HL-60 (cell line): ENCODE measurements at places on chromosomes 7 and 10.

DNA sequence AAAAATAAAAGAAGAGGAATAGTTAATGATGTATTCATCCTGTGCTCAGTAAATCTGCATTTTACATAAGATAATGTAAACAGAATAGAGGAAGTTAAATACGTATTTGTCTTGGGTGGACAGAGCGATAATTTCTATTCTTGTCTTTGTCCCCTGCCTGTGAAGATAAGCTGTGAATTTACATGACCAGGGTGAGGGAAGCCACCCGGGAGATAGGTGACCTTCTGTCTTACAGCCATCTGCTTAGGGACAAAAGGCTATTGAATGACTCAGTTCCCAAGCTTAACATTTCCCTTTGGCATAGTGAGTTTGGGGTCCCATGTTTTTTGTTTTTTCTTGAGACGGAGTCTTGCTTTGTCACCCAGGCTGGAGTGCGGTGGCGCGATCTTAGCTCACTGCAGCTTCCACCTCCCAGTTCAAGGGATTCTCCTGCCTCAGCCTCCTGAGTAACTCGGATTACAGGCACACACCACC lies 88.7 kb upstream of the KCTD7 start:
- DNase-seq, result no peak

DNA sequence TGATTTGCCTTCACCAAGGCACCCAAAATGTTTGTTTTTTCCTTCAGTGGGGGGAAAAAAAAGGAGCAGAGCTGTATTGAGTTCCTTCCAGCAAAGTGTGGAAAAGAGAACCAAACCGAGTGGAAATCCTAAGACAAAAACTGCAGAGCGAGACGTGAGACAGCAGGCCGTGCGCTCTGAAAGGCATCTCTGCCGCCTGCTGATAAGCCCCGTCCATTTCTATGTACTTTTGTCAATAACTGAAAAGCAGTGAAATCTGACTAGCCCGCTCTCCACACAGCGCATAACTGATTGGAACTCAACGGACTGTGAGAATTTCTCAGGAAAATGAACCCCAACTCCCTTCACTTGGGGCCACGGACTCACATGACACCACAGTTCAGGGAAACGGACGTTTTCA lies 83.2 kb downstream of the COBL start:
- DNase-seq, result no peak

- no peak for DNase-seq
Observed at GRCh38 chr10:15083674-15084501, 4.7 kb downstream of the ACBD7 start.

GRCh38 chr10:75770626-75771081 lies 339.2 kb downstream of the LRMDA start:
- DNase-seq, result no peak

GRCh38 chr10:4264209-4264865 lies 479.3 kb upstream of the KLF6 start:
- no peak for DNase-seq

DNA sequence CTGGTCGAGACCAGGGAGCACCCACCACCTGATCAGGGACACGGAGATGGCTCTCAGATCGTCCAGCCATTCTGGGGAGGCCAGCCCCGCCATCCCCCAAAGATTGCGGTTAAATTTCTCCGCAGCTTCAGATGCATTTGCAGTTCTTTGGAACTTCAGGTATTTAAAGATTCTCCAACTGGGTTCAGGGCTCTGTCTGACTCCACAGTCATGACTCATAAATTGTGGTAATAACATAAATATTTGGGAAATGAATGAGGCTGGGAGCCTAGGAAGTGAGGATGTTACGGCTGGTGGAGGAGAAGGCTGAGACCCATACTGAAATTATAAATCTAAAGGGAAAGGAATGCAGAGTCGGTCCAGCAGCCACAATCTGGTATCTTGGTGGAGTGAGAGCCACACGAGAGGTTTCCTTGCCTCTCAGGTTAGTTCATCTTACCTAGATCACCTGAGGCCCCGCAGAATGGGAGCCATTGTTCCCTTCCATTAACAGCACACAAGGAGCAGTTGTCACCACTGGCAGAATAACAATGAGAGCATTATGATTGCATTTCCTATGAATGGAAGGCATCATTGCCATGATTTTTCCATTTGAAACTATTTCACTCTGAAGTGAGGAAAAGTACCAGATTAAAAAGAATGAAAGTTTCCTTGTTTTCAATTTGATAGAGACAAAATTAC lies 26.7 kb upstream of the DNAJB6 start:
- DNase-seq, result no peak

- DNase-seq, result no peak
Observed at GRCh38 chr7:108026647-108027046, 23.7 kb upstream of the LAMB1 start.

- no peak for DNase-seq
Observed at GRCh38 chr10:76139431-76139830, 708.0 kb downstream of the LRMDA start.

GRCh38 chr7:5646846-5647245 lies 134.6 kb downstream of the RNF216 start:
- no peak for DNase-seq

DNA sequence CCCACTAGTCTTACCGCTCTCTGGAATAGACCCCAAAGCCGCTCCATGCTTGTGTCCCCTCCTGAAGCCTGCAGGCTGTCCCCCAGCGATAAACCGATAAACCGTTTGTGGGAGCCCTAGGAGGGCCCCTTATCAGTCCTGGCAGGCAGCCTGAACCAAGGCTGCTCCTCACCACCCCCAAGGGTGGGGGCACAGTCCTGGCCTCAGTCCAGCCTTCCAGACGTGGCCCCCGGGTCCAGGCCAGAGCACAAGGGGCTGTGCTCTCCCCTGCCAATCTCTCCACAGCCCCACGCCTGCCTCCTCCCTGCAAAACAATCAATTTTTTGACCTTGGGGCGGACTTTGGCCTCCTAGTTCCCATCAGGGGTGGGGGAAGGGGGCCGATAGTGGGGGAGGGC lies at the start of gene TFR2:
Gene TFR2, minus strand, starts transcription at position 90 of the 397 bp plus-strand sequence. Its CDS starts 43 bp downstream, at position 47.
- no peak for DNase-seq

- DNase-seq, result no peak
Observed at GRCh38 chr7:157431173-157431950, 94.6 kb downstream of the DNAJB6 start.

DNA sequence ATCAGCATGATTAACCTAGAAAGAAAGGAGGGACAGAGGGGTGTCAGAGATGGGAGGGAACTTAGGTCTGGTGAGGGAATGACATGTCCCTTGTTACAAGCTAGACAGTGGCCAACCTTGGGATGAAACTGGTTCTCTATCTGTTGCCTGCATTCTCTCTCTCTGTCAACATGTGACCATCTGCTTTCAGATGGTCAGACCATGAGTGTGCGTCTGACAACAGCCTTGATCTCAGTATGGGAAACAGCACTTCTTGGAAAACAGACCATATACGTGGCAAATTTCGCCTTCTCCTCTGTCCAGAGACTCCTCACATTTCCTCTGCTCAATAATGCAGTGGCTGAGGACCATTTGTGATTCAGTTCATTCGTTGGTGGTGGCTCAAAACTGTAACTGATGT lies 845.9 kb downstream of the TYW1 start:
- DNase-seq, result no peak

- no peak for DNase-seq
Observed at GRCh38 chr7:39567294-39567693, 1.1 kb downstream of the YAE1 start.

- no peak for DNase-seq
Observed at GRCh38 chr10:129058664-129059155, 408.3 kb upstream of the MGMT start.

DNA sequence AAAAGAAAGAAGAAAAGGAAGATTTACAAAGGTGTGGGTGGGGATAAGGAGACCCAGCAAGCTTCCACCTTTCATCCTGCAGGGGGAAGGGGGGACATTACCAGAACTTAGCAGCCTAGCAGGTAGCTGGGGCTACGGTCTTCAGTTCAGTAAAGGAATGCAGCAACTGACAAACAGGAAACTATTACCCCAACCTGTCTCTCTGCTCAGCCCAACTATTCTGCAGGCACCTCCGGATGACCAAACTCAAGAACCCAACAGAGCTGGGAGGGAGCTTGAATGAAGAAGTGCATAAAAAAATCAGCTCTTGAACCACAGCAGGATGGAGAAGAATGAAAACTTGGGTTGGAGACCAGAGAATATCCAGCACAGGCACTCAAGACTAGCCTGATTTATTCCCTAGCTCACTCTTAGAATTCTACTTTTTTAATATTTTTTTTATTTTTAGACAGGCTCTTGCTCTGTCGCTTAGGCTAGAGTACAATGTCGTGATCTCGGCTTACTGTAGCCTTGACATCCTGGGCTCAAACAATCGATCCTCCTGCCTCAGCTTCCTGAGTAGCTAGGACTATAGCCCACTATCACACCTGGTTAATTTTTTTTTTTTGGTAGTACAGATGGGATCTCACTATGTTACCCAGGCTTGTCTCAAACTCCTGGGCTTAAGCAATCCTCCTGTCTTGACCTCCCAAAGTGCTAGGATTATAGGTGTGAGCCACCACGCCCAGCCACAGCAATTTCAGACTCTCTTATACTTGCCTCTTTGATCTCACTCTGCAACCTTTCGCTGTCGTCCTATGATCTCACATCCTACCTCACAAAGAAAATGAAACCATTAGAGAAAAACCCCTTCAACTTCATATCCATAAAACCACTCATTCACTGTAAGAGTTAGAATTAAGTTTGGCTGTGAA lies 18.5 kb upstream of the C10orf67 start:
- DNase-seq, result no peak

- DNase-seq, result no peak
Observed at GRCh38 chr10:132537684-132538001, at the start of gene INPP5A. TSS of gene INPP5A (plus strand) at chr10:132537787. CDS start at chr10:132538097, 310 bp downstream.

DNA sequence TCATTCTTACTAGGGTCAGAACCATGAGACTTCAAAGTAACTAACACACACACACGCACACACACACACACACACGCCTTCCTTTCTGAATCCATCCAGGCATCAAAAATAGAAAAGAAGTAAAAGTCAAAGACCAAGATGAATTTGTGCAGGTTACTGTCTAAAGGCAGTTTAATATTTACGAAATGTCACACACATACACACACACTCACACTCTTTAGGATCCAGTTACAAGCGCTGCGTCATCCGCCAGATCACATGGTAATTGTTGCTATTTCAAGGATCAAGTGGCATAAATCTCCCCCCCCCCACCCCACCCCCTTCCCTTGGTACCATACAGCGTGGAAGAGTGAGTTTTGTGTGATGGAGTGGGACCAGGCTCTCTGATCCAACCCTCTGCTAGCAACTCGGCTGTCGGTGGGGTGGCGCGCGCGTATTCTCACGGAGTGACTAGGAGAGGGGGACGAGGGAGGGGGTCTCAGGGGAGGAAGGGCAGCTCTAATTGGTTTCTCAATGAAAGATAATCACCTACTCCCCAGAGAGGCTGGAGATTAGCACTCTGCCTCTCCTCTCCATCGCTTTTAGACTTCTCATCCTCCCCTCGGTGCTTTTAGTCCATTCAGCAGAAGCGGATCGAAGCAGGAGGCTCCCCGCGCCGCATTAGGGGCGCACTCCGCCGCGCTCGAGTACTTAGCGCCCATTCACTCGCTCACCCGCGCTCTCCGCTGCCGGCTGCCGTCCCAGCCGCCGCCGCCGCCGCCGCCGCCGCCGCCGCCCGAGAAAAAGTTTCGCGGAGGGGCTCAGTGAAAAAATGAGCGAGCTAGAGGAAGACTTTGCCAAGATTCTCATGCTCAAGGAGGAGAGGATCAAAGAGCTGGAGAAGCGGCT lies 83.5 kb upstream of the PRKG1 start:
- no peak for DNase-seq

DNA sequence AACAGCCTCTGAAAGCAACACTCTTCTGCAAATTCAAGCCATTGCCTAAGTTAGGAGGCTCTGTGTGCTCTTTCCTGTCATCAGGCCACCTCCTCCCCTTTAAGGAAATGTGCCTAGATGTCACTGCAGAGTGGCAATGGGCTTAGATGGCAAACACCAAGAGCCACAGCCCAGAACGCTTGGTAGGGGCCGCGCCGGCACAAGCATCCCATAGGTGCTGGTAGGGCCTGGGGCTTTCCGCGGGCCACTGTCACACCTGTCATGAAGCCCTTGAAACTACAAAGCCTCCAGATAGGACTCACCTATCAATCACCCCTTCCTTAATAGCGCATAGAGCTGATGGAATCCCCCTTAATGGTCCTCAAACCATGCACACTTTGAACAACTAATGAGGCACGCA lies 299.9 kb downstream of the GRID1 start:
- DNase-seq, result no peak

DNA sequence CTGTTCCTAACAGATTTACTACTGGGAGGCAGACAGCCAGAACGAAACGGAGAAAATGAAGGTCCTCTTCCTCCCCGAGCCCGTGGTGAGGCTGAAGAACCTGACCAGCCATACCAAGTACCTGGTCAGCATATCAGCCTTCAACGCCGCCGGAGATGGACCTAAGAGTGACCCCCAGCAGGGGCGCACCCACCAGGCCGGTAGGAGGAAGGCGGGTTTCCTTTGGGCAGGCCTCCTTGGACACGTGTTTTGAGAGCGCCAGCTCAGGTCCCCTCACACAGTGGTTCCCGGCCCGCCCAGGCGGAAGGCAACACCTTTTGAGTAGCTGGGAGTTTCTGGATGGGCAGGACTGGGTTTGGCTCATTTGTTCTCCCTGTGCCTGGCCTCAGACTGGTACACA lies 474.0 kb upstream of the FOXK1 start:
- DNase-seq, result no peak

DNA sequence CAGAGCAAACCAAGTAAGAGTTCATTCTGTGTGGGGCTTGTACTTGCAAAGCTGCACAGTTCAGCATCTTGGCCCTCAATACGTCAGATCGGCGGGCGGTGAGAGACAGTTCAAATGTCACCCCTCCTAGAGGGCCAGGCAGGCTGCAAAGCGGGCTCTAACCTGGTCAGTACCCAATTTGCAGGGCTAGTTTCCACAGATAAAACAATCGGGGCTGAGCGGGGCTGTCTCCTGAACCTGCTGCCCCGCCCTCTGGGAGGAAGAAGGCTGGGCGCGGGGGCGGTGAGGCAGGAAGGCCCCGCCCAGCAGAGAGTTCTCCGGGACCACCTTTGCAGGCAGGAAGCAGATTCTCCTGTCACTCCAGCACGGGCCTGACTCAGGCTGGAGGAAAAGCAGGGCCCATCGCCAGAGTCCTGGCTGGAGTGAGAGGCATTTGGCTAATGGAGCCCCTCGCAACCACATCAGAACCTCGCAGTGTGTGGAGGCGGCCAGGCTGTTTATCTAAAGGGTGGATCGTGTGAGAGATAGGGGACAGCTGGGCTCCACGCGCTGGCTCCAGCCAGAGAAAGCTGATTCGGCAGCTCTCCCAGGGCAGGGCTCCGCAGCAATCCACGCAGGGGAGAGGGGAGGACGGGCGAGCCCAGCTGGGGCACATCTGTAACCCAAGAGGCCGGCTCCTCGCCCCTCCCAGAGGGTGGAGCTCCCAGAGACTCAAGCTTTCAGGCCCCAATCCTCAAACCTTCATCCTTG lies 83.1 kb downstream of the SH3PXD2A start:
- DNase-seq, result no peak
